KBM-7 (cell line): ENCODE measurements at places on chromosomes 7 and 10.

- DNase-seq: no peak
Observed at GRCh38 chr10:91610444-91610843, 22.4 kb downstream of the PPP1R3C start.

- DNase-seq: no peak
Observed at GRCh38 chr10:97042716-97043562, 142.8 kb downstream of the SLIT1 start.

GRCh38 chr10:31678139-31678536 lies 250.5 kb downstream of the ARHGAP12 start:
- DNase-seq: no peak

DNA sequence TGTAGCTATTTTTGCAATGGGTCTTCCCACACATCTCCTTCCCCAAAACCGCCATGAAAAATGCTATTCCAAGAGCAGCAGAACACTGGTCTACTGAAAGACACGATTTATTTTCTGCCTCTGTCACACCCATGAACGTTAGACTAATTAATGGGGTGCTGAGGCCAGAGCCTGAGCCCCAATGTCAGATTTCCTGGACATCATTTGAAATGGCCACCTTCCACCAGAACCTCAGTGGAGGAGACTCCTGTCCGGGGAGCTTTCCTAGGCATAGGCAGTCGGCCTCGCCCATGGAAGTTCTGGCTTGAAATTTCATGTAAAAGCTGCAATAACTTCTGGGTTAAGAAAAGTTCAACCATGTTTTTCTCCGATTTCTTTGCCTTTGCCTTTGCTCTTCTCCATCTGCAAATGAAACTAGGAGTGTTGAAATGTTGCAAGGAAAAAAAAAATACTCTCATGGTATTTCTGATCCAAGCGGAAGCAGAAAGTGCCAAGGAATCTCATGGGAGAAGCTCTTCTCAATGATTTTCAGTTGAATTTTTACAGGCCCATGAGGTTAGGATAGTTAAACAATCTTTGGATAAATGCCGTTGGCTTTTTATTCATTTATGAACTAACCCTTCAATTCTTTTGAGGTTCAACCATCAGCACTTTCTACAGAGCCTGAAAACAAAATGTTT lies 570.8 kb upstream of the MGMT start:
- no peak for DNase-seq

- DNase-seq: no peak
Observed at GRCh38 chr10:2881720-2882620, 185.4 kb upstream of the PFKP start.

DNA sequence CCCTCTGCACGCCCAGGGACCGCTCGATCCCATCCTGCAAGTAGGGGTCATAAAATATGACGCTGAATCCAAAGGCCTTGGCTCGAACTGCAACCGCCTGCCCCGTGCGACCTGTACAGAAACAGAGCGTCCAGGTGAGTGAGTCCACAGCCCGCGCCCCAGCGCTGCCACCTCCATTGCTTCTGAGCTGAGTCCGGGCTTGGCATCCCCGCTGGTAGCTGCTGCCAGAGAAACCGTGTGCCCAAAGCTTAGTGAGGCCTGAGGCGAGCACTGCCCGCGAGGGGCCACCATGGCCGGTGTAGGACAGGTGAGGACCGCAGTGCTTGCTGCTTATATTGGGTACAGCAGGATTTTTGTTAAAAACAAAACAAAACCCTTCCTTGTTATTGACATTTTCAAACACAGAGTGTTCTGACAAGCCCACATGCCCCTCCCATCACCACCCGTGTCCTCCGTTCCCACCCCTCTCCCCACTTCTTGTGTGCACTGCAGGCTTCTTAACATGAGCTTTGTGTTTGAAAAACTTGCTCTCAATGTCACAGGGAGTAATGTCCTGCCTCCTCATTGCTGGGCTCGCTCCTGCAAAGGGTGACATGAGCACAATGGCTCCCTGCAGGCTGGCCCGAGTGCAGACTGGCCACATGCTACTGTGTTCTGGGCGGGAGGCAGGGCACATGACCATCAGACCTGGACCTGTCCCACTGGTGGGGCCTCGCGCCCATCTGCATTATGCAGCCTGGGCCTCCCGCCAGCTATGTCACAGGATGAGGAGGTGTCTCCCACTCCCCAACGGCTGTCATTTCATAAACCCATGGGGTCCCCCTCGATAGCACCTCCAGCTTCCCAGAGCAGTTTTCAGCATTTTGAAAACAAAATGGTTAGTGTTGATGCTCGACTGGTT lies 52.9 kb downstream of the ZRANB1 start:
- DNase-seq: no peak

GRCh38 chr10:112383325-112383724 lies 9.4 kb downstream of the ACSL5 start:
- DNase-seq: no peak

DNA sequence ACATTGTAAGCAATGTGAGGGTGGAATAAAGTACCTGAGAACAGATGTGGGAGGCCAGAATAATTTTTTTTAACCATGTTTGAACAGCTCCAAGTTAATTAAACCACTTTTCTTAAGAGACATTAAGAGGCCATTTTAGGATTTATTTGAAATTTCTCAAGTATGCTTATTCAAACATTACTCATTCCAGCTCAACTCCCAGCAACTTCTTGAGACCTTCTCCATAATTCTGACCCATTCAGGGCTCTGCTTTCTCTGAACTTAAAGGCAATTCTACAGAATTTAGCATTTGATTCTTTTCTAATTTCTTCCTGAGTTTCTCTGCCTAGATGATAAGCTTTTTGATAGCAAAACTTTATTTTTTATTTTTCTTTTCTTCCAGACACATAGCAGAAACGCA lies 314.5 kb downstream of the CAMK1D start:
- no peak for DNase-seq

- DNase-seq: no peak
Observed at GRCh38 chr10:87729940-87730339, 70.3 kb downstream of the PAPSS2 start.
